ENCODE measurements at places on chromosomes 7 and 10.

- DNase-seq = no peak
Measured at GRCh38 chr7:34958021-34958420, 79.3 kb downstream of the DPY19L1 start.

GRCh38 chr7:47508389-47509380 is 73.2 kb downstream of the TNS3 start:
- no peak for DNase-seq

GRCh38 chr7:26680587-26680986 is 183.8 kb downstream of the SKAP2 start:
- no peak for DNase-seq

- no peak for DNase-seq
Measured at GRCh38 chr7:71480791-71481190, 348.8 kb downstream of the GALNT17 start.

GRCh38 chr10:110093722-110094121 is 85.9 kb downstream of the ADD3 start:
- DNase-seq = no peak

DNA sequence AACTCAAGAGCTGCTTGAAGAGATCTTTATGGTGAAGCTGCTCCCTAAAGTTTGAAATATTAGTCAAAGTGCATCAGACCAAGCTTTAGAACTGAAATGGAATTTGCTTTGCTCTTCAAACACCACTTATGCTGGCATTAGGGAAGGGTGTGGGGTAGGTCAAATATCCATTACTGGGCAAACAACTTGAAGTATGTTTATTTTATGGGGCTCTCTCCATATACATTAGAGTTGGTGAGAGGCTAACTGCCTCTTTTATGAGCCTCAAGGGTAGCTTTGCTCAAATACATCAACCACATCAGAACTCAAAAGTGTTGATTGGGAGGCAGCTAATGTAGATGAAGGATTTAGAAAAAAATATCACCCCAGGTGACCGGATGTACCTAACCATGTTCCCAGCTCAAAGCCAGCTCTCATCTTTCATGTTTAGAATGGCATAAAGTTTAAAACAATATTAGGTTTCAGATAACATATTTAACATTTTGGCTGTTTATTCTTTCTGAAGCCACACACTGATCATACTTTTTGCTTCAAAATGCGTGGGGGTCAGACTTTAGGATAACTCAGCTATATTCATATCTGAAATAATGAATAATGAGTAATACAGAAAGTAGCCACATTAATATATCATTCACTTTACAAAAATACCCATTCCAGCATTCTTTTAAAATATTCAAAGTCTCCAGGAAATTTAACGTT is 318.6 kb downstream of the PTEN start:
- DNase-seq = no peak

- no peak for DNase-seq
Measured at GRCh38 chr7:150829426-150829825, 22.9 kb upstream of the AOC1 start.

DNA sequence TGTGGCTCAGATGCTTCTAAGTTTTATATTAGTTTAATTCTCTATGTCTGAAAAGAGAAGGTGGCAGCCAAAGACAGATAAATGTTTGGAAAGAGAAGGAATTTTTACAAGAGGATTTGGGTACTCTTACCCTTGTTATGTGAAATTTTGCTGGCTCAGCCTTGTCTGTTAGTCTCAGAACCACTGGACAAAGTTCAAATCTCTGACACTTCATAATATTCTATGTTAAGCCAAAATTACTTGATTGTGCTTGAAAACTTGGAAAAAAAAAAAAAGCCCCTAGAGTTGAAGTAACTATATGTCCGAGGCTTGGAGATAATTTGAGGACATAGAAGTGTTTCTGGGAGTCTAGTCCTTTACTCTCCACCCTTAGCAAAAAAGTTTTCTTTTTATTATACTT is 1079.3 kb upstream of the LRRTM3 start:
- DNase-seq = no peak

DNA sequence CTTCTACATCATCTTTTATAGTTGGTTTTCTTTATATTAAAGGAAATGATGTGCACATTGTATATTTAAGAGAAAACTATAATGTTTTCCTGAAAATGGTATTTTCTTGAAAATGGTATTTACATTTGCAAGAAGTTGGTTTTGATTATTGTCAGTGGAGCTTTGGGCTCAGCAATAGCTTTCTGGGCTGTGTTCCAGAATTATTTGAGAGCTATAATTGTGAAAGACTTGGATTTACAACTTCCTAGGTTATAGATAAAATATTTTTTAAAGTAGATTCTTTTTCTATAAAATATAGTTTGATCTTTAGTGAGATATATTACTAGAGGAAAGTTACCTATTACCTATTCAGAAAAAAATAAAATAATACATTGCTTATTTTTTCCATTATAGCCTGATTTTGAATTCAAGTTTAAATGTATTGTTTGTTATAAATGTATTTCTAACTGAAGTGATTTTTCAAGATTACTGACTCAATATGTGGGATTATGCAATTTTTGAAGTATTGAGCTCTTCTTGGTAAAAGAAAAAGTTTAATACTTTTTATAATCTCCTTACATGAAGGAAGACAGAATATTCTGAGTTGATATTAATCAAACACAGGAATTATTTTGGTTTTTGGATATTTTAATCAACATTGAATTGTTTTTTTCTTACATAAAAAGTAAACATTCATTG is 20.2 kb downstream of the GNAI1 start:
- no peak for DNase-seq

DNA sequence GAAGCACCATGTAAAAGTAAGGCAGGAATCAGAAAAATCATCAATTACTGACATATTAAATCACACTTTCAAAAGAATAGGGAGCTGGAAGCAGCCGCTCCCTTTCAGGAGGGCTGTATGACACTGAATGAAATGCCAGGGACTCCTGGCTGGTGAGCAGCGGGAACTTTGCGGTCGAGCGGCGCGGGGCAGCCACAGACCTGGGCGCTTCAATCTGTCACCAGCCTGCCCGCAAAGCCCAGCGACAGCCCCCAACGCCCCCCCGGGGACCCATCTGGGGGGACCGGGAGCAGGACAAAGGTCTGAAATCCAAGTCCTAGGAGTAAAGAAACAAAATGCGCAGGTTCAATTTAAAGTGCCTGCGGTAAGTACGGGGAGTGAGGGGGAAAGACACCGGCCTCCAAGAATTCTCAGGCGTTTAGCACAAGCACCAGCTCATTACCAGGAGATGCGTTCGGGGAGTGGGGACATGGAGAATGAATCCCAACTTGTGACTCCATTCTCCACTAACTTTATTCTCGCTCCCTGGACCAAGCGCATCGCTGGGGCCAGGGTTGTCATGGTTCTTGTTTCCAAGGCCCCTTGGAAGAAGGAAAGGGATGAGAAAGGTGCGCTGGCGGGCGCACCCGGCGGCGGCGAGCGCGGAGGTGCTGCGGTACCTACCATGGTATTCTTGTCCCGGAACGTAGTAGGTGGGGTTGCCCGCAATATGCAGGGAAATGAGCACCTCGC is 824 bp downstream of the RELN start:
- DNase-seq = no peak

Measured in activated CD8-positive, alpha-beta memory T cell treated with anti-CD3 and anti-CD28 coated beads for 4 hours (primary cell).